Mucosa of descending colon (tissue), 3 donors: ENCODE measurements at places on chromosomes 4 and X. TPM values are rescaled to one million over a fixed set of nuclear protein-coding genes. Genes with fewer than 3 reads are reported as not detected.

DNA sequence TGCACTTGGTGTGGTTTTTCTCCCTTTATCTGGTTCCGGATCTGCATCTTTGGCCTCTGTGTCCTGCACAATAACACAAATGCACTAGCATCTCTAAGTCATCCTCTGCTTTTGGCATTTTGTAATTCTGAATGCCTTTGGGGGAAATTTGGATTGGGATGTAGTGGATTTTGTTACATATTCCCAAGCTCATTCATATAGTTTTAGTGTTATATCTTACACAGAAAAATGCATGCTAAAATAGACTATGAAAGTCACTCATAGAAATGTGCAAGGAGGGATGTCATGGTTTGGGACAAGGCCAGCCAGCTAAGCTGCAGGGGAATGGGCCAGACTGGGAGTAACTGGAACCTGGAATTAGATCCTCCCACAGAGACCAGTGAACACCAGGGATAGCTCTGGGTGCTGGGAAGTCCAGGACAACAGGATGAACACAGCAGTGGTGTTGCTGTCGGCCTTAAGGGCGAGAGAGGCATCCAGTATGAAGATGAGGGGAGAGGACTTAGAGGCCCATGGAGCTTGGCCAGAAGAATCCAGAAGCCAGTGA, 20.1 kb downstream of the ENPP6 start:
- DNase-seq, result no peak

DNA sequence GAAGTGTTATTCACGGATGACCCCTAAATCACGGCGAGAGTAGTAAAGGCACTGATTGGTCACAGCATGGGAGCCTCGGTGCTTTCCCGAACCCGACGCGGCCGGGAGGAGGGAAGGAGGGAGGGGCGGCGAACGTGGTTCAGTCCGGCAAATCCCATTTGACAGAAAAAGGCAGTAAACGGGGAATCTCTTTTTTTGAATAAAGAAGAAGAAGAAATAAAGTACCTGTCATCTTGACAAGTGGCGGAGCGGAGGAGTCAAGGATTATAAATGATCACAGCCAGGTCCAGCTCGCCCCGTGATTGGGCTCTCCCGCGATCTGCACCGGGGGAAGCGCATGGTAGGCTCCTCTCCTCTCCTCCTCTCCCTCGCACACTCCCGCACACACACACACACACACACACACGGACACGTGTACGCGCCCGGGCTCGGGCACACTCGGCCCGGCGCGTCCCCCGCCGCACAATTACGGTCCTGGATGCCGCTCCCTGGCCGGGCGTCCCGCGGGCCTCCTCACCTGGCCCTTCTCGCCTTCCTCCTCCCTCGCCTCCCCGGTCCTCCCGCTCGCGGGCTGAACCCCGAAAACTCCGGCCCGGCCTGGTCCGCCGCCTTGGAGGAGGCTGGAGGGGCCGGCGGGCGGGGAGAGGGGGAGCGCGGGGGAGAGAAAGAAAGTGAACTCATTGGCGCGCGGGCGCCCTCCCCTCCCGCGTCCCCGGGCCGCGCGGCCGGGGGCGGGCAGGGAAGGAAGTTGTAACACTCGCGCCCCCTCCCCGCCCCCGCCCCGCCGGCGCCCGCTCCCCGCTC, 99.2 kb upstream of the TENM3 start:
- no peak for DNase-seq

DNA sequence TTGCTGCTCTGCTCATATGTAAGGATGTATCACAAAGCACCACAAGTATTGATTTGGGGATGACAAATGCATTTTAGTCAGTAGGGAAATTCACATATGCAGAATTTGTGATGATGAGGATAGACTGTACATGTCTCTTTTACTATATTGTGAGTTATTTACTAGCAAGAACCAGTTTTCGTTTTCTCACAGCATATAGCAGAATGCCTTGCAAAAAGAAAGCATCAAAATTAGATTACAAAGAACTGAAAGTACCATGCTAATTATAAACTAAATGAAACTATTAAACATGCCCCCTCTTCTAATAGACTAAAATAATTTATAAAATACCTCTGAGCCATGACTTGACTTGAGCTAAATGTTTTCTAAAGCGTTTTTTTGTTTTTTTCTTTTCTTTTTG, 20.1 kb downstream of the TNIP3 start:
- no peak for DNase-seq

DNA sequence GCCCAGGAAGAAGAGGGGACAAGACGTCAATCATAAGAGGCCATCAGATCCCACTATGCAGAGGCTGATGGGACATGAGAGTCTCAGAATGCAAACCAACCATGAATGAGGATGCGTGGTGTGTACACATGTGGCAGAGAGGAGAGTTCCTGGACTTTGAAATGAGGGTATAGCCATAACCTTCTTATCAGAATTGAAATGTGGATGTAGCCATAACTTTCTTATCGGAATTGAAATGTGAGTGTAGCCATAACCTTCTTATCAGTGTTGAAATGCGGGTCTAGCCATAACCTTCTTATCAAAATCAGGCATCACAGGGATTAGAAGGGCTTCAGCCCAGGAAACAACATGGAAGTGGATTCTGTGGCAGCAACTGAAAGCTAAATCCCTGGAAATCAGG, 415.5 kb upstream of the FAT1 start:
- DNase-seq, result no peak

DNA sequence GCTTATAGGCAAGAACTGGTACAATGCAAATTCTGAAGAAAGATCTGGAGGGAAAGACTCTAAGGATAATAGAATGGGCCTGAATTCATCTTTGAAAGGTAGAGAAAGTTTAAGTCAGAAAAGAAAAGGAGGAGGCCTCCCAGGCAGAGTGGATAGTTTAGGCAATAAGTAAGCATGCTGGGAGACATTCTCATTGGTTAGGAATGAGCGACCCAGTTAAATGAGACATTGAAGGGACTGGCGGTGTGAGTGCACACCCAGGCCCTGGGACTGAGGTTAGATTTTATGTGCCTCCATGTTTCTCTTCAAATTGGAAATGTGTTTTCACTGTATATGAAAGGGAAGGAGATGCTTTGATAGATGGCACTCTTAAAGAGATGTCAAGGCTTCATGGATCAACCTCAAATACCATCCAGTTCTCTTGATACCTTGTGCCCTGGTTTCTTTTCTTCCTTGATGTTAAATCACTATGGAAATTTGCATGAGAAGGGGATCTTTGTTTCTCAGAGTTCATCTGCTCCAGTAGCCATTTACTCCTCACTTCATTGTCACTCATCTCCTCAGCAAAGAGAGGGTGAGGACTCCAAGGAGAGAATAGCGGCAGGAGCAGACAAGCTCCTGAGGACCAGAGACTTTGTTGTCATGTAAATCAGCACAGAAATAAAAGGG, 584.2 kb upstream of the INTU start:
- no peak for DNase-seq

GRCh38 chr4:142271832-142272231, 574.3 kb downstream of the INPP4B start:
- no peak for DNase-seq

- DNase-seq, result no peak
Measured at GRCh38 chr4:41437111-41437536, 100.8 kb upstream of the LIMCH1 start.

GRCh38 chr4:54140287-54140686, 40.3 kb downstream of the GSX2 start:
- no peak for DNase-seq

DNA sequence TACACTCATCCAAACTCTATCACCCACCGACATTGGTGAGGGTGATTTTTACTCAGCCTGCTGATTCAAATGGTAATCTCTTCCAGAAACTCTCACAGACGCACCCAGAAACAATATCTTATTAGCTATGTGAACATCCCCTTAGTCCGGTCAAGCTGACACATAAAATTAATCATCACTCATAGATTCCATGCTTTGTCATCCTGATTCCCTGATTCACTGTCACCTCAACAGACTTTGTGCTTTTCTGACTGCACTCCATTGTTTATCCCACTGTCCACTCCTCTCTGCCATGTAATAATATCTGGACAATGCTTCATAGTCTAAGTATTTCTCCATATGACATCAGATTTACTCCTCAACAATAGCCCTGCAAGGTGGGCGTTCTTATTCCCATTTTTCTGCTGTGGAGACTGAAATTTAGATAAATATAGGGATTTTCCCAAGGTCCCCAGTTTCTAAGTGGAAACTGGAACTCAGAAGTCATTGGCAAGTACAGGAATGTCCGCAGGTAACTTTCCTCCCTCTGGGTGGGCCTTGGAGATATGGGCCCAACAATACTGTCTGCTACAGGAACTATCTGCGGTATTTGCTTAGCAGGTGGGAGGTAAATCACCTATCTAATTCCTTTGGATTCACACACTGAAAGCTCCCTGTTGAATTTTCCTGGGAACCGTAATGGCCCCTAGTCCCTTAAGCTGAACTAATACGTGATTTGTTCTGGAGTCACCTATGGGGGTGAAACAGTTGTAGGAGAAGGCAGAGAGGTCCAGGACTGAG, 228.6 kb upstream of the BCOR start:
- DNase-seq, result no peak

The UGT2B15 gene
- 133 TPM for total RNA-seq

The FOXP3 gene
- not detected for total RNA-seq
